ENCODE measurements at places on chromosomes 7 and 10.

- DNase-seq = no peak
Observed at GRCh38 chr10:121355161-121355560, 243.1 kb downstream of the FGFR2 start.

DNA sequence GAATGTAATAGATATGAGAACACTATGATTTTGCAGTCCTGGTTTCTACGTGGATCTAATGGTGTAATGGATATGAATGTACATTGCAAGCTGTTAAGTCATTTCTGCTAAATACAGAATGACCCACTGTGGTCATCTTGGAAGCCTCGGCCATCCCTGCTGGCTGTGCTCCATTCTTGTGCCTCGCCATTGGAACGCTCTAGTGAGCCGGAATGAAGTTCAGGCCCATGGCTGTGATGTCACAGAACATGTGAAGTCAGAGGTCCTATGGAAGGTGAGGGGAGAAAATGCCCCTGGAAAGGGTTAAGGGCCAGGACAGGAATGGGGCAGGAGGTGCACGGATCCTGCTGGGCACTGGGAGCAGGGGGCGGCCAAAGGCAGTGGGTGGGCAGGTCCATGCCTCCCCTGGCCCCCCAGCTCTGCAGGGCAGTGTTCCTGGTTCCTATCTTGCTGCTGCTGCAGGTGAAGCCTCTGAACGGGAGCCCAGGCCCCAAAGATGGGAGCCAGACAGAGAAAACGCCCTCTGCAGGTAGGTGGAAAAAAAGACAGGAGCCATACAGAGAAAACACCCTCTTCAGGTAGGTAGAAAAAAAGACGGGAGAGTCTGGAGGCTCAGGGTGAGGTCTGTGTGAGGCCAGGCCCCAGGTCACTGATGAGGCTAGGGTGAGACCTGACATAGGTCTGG is at the start of gene LLCFC1:
LLCFC1 (plus strand) TSS at position 259 of the 685 bp plus-strand sequence; CDS start at position 397, 138 bp downstream.
- DNase-seq = no peak

- no peak for DNase-seq
Observed at GRCh38 chr7:151819866-151820265, 57.0 kb downstream of the PRKAG2 start.

DNA sequence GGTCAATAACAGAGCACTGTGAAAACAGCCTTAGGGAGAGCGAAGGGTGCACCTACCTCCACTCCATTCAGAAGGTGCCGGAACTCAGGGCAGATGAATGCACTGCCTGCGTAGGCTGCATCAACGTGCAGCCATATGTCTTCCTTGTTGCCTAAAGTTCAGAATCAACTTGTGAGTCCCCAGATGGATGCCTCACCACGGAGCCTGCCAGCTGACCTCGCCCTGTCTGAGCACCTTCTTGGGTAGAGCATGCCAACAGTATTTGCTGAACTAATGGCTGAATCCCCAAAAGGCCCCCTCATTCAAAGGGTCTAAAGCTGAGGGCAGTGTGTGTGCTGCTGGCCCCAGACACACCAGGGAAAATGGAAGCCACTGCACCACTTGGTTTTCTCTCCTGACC is 48.9 kb upstream of the FIGNL1 start:
- DNase-seq = no peak

DNA sequence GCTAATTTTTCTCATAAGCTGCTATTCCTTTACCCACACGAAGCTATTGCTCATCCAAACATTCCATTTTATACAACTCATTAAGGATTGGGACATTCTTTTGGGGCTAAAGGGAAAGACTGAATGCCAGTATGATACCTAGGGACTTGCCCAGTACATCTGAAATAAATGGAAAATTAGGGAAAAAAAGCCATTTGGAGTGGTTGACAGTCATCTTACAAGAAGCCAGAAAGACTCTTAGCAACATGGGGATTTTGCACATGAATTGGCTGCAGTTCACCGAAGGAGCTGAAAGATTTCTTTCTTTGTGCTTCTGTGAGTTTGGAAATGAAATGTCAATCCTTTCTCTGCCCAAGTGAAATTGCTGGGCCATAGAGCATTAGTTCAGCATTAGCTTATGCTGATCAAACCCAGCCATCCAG is 43.3 kb upstream of the MTURN start:
- DNase-seq = no peak

GRCh38 chr7:1946025-1946772 is 276.1 kb downstream of the ELFN1 start:
- DNase-seq = no peak

DNA sequence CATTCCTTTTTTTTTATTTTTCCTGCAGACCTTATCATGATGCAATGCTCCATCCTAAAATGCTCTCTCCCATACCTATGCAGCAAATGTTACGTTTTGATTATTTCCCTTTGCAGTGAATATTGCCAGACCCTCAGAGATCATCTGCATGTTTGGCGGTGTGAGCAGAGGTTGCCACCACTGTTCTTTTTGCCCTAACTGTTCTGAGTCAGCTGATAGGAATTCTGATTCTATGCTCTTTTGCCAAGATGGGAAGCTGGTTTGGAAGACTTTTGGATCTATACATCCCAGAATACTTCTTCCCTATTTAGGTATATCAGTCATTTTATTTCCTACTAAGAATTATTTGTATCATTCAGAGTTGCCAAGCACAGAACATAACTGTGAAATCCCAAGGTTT is 130.5 kb downstream of the KLF6 start:
- DNase-seq = no peak

DNA sequence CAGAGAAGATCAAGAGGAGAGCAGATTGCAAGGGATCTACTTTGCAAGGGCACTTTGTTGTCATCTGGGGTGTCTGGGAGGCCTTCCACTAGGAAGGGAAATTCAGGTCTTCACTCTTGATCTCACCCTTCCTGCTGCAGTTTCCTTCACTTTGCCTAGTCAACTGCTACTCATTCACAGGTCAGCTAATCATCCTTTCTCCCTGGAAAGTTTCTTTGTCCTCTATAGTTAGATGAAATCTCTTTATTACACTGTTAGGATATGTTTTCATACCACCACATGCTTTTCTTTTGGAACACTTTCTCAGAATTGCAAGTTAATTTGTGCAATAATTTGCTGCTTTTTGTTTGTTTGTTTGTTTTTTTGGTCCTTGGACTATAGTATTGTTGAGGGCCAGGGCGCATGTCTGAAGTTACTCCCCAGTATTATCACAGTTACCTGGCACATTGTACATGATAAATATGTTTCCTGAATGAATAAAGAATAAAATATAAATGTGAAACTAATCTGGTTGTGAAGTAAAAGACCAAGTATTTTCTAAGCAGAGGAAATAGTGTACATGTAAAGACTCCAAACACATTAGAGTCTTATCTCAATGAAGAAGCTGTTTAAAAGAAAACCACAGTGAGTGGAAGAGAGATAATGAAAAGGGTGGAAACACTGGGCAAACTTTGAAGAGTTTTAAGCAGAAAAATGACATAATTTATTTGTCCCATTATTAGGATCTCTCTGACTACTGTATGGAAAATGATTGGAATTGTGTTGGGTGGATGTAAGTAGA is 139.9 kb upstream of the DGKB start:
- DNase-seq = no peak

- no peak for DNase-seq
Observed at GRCh38 chr10:78933828-78934531, 134.8 kb upstream of the ZMIZ1 start.

- DNase-seq = no peak
Observed at GRCh38 chr7:4026941-4027486, 655.1 kb upstream of the FOXK1 start.

- DNase-seq = no peak
Observed at GRCh38 chr7:342681-343216, 52.8 kb downstream of the FOXL3 start.
